Activated CD4-positive, CD25-positive, alpha-beta regulatory T cell (primary cell): ENCODE measurements at places on chromosomes 5 and 9.

- no peak for DNase-seq
Measured at GRCh38 chr5:41721516-41721915, 148.7 kb downstream of the OXCT1 start.

DNA sequence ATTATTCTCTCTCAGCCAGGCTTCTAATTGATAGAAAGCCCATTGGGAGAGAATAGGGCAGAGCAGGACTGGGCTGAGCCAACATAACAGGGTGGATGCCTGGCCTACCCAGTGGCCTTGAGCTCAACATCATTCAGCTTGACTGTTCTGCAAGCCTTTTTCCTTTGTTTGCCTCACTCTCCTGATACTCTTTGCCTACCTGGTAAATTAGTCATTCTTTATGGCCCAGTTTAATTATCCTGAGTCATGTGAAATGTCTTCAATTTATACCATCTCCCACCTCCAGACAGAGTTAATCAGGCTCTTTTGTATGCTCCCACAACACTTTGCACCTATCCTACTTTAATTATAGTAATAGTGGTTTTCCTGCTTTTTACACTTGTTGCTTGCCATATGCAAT lies 13.6 kb downstream of the GLRA1 start:
- DNase-seq, result no peak

DNA sequence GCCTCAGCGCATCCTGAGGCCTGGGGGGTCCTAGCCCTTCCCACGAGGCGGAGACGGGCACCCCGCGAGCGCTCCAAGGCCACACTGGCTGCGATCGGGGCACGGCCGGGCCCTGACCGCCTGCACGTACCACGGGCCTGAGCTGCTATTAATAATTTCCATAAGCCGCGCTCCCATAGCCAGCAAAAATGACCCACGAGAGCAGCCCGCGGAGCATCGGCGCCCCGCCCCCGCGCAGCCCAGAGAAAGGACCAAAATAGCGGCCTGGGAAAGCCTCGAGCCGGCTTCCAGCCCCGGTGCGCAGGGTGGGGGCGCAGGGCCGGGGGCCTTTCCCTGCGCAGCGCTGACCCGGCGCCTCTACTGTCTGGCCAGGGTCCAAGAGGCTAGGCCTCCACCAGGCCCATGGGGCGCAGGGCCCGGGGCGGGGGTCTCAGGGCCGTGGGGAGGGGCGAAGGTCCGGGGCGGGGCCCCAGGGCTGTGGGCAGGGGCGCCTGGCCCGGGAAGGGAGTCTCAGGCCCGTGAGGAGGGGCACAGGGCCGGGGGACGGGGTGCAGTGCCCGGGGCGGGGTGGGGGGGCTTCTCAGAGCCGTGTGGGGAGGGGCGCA lies 54.4 kb downstream of the EXD3 start:
- no peak for DNase-seq

DNA sequence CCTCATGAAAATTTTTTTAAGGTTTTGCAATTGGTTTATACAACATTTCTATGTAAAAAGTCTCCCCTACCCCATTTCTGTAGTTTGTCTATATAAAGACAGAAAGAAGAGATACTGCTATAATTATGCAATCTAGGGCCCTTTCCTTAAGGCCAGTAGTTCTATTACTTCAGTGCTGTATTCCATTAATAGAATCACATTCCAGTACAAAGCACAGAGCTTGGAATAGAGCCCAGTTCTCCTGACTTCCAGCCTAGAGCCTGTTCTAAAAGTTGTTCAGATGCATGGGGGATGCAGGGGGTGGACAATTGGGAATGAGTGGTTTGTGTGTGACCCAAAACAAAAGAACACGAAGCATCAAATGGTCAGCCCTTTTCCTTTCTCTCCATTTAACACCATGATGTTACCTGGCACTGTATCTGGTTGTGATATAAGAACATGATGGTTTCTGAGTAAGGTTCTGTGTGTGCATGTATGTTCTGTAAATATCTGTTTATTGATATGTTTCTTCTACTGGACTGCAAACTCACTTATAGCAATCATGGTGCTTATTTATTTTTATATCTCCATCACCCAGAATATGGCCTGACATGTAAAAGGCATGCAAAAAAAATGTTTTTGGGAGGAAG lies 8.2 kb upstream of the GRAMD2B start:
- no peak for DNase-seq

DNA sequence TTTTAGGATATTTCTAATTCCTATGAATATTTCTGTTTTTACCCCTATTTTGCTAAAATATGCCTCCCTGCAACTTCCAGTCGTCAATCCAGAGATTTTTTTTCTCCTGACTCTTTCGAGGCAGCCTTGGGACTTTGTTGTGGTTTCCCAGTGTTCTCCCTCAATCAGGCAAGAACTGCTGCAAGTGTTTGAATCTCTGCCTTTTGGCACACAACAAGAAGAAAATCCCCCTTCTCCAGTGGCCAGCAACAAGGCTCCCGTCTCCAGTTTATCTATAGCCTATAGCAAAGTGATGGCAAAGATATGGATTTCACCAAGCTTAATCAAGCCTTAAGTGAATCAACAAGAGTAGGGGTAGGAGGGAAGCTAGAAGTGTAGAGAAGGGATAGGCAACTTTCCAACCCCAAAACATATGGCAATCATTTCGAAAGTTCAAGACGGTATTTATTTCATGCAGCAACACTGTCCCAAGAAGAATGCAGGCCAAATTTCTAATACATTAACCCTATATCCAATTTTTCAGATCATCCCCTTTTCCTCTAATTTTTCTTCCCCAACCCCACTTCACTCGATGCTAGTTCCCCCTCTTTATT lies 37.7 kb upstream of the PAPPA start:
- DNase-seq, result no peak

DNA sequence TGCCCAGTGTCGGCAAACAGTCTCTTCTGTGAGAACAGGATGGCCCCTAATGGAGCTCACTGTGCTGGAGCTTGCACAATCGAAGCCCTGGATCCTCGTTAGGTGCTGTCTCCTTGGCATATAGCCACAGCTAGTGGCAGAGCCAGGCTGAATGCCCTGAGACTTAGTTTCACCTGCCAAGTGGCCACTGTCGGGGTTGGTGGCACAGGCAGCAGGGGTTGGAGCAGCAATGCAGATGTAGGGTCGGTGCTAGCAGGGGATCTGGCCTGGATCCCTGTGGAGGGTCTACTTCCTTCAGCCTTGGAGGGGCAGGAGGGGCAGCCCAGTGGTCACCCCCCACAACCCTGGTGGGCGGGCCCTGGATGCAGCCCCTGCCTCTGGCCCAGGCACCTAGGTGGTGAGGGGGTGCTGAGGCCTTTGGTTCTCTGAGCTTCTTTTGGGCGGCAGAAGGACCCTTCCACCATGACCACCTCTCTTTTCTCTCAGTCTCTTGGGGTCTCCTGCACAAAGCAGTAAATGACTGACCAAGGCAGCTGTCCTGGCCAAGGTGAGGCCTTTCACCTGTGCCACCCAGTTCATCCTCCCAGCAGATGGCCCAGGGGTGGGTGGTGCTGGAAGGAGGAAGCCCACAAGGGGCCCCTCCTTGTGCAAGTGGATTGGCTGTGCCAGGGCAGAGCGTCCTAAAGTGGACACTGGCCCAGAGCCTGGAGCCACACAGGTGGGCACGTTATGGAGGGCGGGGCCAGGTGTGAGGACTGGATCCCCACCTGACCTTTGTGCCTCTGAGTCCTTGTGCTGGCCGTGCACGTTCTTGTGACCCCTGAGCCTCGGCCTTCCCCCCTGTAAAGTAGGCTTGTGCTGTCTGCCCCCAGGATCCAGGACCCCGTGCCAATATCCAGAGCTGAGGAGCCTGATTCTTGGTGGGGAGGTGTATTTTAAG lies 44.8 kb downstream of the PHF2 start:
- DNase-seq, result no peak
